ENCODE measurements at places on chromosomes 16 and 17.

GRCh38 chr17:57935833-57936807 is 19.1 kb downstream of the CUEDC1 start:
- no peak for DNase-seq

DNA sequence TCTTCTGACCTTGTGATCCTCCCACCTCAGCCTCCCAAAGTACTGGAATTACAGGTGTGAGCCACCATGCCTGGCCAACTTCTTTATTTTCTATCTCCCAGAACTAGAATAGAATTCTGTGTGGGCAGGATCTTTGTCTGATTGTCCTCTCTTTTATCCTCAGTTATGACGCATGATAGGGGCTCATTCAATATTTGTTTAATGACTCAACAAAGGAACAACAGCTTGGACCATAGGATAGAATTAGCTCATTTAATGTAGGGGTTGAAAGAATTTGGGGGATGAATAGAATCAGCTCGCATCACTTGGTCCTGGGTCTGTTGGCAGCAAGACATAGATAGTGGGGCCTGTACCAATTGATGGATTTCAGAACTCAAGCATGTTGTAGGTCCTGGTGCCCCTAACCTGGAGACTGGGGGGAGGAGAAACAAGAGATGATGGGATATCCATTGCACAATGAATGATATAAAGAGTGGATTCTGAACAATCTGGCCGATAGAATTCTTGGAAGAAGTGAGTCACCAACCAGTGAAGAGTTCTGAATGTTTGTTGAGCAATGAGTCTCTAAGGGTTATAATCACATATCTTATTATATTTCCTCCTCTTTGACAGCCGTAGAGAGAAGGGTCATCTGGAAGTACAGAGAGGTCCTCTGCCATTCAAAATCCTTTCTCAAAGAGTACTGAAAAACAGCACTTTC is 250.2 kb downstream of the HS3ST4 start:
- DNase-seq, result no peak

- no peak for DNase-seq
Measured at GRCh38 chr16:2950773-2951172, 13.3 kb upstream of the KREMEN2 start.

DNA sequence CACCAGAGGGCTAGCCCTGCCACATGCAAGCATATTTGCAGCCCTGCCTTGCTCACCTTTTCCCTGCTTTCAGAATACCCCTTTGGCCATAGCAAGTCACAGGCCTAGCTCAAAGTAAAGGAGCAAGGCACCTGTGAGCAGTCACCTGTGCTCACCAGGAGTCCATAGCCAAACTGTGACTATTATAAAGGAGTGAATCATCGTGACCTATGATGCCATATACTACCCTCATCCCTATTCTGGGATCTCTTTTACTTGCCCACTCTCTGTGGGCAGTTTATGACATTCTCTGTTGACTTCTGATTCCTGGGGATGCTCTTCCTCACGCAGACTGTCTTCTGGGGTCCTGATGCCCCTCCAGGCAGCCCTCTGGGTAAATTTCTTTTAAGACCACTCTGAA is 200.5 kb upstream of the NLRP1 start:
- DNase-seq, result no peak

DNA sequence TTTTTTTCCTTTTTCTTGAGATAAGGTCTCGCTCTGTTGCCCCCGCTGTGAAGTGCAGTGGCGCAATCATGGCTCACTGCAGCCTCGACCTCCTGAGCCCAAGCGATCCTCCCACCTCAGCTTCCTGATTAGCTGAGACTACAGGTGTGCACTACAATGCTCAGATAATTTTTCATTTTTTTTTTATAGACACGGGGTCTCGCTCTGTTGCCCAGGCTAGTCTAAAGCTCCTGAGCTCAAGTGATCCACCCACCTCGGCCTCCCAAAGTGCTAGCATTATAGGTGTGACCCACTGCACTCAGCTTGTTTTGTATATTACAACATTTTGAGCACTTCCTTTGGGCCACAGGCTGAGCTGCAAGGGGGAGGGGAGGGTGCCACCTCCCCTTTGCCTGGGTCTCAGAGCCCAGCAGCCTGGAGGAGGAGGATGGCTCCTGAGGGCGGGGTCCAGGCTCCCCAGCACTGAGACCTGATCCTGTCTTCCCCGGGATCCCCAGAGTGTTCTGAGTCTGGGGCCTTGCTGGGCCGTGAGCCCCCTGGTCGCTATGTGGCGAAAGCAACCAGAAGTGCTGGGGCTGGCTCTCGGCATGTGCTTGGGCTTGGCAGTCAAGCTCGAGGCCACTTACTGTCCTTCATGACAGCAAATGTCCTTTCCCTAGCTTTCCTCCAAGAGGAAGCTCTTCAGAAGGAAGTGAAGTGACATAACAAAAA is 8.1 kb downstream of the DEF8 start:
- DNase-seq, result no peak

GRCh38 chr17:6142701-6143100 is 72.5 kb downstream of the WSCD1 start:
- DNase-seq, result no peak

DNA sequence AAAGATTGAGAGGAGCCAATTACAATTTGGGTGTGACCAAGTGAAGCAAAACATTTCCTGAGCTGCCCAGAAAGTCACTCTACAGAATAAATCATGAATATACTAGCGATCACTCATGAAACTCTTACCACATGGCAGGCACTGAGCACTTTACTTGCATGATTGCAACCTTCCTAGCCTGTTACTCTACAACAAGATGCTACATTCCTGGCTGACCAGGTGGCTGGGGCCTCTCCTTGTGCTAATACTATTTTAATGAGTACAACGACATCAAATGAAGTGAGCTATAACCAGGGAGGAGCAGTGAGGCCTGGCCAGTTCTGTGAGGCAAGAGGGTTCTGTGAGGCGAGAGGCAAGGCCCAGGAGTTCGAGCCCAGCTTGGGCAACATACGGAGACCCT is 75.2 kb downstream of the CPPED1 start:
- no peak for DNase-seq

DNA sequence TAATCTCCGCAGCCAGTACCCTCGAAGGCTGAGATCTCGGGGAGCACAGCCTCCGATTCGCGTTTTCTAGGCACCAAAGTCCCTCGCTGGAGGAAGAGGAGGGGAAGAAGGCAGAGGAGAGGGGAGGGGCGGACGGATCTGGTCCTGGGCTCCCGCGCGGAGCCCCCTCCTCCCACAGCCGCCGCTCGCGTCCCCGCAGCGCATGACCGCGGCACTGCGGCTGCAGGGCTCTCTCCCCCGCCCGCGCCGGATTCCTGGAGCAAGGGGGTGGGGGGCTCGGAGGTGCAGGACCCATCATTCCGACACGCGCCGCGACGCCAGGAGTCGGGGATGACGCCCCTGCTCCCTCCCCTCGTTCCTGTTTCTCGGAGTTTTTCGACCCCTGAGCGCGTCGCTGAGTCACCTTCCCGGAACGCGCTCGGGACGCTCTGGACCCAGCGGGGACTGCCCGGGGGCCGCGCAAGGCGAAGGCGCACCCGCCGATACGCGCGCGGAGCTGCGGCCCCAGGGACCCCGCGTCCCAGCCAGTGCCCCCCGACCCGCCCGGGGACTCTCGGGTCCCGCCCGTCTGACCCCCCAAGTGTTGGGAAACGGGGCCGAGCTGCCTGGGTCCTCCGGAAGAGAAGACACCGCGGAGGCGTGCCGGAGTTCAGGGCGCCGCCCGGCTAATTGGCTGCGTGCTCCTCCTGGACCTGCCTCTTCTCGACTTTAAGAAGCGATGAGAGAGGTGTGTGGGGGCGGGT is 1.4 kb upstream of the SPHK1 start:
- peak; percentile 78 for DNase-seq

GRCh38 chr16:6349725-6350124 is 982.9 kb upstream of the RBFOX1 start:
- DNase-seq, result no peak

GRCh38 chr17:78237401-78238012 is 6.1 kb downstream of the TMEM235 start:
- DNase-seq, result no peak

DNA sequence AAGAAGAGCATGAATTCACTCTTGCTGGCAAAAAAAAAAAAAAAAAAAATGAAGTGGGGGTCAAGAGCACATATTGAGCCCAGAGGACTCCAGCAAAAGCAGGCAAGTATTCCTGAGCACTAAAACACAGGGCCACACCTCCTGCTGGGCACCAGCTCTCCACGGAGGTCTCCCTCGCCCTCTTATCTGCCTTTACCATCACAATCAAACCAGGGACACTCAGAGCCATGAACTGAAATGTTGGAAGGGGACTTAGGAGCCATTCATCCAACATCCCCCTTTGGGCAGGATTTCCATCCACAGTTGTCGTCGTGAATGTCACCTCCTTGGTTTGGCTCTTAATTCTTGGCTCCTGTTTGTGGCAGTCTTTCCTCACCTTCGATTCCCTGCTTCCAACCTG is 89.8 kb upstream of the GNAO1 start:
- DNase-seq, result no peak

DNA sequence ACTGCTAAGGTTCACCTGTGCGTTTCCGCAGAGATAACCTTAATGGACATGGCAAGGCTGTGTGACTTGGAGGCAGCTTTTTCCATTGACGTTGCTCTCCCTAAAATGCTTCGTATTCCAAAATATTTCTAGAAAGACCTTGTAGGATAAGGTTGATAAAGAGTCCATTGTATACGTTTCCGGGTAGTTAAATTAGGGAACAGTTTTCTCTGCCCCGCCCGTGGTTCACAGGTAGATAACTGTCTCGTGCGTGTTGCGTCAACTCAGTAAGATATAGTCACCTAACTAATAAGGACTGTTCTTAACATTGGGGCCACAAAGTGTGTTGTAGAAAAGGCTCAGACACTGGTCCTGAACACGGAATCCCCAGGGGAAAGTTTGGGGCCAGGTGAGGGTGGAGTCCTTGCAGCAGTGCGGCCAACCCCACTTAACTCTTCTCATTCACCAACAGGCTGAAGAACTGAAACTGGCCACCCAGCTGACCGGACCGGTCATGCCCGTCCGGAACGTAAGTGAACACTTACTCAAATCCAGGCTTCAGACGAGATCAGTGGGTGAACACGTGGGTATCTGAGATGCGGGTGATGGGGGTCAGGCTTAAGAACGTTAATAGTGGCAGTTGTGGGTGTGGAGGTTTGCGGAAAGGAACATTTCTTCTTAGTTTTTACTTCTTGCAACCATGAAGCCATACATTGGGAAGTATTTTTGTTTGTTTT is 1.6 kb downstream of the RPL13 start:
- no peak for DNase-seq

DNA sequence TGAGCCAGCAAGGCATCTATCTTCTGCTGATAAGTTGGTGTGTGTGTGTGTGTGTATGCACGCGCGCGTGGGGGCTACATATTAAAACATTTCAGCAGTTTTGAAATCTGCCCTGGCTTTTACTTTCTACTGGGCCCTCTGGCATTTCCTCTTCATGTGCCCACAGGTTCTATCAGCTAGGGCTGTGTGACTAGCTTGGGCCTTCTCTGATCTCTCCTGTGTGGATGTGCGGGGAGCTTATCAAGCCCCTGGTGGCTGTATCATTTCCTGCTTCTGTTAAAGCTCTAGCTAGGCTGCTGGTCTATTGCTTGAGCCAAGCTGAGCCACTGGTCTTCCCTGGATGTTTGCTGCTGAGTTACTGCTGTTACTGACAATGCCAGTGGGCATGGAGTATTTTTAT is 132.5 kb downstream of the AATF start:
- DNase-seq, result no peak

DNA sequence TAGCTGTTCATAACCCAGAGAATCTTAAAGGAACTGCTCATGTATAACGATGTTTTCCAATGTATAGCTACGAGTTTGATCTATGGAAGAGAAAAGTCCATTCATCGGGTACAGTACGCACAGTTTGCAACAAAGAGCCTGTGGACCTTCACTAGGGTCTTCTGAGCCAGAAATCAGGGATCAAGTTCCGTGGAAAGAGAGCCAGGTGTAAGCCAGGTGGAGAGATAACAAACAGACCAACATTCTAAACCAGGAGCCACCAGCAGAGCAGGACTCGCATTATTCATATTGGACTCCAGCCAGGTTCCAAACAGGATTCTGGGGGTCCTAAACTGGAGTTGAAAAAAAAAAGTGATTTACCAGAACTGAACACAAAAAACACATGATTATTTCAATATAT is 505.4 kb upstream of the C16orf82 start:
- no peak for DNase-seq

DNA sequence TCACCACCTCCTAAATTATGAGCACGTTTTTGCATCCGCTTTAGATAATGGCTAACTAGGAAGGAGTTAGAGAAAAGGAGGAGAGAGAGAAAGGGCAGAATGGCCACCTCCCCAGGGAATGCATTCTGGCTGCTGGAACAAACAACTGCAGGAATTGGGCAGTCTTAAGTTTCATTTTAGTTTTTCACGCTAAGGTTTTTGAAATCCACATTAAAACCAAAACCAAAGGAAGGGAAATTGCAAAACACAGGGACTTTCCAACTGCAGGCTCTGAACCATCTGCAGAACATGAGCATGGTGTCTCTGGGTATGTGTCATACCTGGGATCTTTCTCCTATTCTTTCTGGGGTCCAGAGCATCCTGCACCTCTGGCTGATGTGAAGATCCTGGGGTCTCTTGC is 12.1 kb upstream of the CCL8 start:
- no peak for DNase-seq

GRCh38 chr16:65037556-65037955 is 84.3 kb downstream of the CDH11 start:
- DNase-seq, result no peak

DNA sequence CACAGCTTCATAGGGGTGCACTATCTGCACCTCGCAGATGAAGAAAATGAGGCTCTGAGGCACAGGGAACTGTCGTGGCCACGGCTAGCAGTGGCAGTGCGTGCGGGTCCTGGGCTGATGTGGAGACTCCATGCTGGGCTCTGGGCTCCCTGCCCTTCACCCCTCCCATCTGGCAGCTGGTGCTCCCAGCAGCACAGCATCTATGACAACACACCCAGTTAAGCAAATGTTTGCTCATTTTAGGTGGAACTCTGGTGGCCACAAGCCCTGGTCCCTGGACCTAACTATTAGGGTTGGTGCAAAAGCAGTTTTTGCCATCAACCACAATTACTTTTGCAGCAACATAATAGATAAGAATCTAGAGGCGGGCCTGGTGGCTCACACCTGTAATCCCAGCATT is 30.9 kb downstream of the IFT140 start:
- DNase-seq, result no peak

DNA sequence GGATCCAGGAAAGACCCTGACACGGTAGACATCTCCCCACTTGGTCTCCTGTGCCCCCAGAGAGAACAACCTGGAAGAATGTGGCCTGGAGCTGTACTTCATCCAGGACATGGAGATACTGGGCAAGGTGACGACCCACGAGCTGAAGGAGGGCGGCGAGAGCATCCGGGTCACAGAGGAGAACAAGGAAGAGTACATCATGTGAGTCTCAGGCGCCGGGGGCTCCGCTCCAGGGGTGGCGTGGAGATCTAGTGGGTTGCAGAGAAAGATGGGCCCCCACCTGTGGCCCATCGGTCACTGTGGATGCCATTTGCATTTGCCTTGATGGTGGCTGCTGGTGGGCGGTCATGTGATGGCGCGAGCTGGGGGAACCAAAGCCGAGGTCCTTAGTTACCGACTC is 14.9 kb upstream of the CLEC18A start:
- DNase-seq, result no peak

DNA sequence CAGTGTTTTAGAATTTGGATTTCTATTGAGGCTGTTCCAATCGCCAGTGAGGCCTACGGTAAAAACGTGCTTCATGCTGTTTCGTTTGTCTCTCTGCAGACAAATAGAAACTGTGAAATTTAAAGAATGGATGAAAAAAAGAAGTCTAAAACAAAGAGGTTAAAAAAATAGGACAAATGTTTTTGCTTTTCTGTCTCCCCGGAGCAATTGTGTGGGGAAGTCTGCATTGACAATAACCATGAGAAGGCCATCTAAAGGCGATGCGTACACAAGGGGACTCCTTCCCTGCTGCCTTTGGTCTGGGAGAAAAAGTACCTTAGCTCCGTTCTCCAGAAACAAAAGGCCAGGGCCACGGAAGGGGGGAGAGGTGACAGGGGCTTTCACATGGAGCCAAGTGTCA is 4.6 kb upstream of the ZFHX3 start:
- no peak for DNase-seq

Data from GM12891 (cell line).